ENCODE measurements at places on chromosomes 16 and 17.
A peak's percentile ranks its signal among the peaks of the same experiment; 100 is the strongest.

DNA sequence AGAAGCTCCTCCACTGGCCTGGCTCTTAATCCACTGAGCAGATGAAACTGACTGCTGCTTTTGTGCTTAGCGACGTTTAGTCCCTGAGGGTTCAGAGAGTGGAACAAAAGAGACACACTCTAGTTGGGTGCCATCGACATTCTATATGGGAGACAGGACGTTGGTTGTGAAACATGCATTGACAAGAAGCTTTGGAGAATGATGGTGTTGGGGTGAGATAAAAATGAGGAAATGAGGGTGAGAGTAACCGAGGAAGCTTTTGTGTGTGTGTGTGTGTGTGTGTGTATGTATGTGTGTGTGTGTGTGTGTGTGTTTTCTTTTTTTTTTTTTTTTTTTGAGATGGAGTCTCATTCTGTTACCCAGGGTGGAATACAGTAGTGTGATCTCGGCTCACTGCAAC is 89.5 kb downstream of the ABCC1 start:
- no peak for DNase-seq

- DNase-seq, result no peak
These were observed 11.3 kb upstream of the RNF157 start for GRCh38 chr17:76251478-76252039.

DNA sequence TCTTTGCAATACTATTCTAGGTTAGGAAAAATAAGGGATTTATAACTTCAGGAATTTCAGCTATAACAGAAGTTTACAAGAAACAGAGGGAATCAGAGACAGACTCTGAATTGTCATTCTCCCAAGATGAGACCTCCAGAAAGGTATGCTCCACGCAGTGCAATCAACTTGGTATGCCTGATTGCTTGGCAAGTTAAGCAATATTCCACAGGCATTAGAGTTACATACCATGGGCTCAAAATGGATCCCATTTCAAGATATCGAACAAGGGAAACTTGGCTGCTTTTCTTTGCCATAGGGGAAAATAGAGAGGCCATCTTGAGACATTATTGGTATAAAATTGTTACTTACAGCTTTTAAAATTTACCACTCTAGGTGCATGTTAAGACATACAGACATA is 615.6 kb upstream of the SOX9 start:
- DNase-seq, result no peak

DNA sequence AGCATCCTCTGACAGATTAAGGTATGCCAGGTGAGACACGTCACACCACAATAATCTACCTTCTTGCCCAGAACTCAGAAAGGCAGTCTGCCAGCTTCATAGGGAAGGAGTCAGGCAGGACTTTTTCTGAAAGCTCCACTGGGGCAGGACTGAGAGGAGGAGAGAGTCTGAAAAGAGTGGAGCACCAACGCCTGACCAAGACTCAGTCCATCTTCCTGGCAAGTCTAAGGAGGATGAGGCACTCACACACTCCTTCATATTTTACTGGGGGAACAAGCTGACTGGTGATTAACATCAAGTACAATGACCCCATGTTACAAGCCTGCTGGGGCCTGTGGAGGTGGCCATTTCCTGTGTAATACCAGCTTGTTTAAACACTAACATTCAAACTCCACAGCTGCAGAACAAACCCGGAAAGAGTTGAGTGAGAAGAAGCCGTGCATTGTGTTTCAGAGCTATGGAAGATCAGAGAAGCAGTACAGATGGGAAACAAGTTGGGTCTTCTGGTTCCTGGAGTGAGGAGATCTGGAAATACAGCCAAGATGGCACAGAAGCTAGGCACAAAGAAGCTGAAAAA is 122.4 kb downstream of the HIC1 start:
- DNase-seq, result peak; percentile 66

- DNase-seq, result no peak
These were observed 331.1 kb downstream of the SLC39A11 start for GRCh38 chr17:72761431-72761830.

Data from DMS153 (cell line).